Posterior cingulate gyrus (tissue), 11 donors: ENCODE measurements at places on chromosomes 16 and 17.

GRCh38 chr16:574021-574760 lies 4.4 kb downstream of the PIGQ start:
- no peak for DNase-seq

- no peak for DNase-seq
Observed at GRCh38 chr16:27118526-27118925, 51.8 kb downstream of the C16orf82 start.

- no peak for DNase-seq
Observed at GRCh38 chr16:76195648-76196047, 81.6 kb upstream of the CNTNAP4 start.

- DNase-seq, result no peak
Observed at GRCh38 chr17:44193326-44194084, 6.2 kb downstream of the ATXN7L3 start.

GRCh38 chr17:82808006-82808405 lies 31.8 kb downstream of the ZNF750 start:
- no peak for DNase-seq

- peak; percentile 95 for DNase-seq
Observed at GRCh38 chr16:66894948-66895688, 14.8 kb downstream of the PDP2 start.

DNA sequence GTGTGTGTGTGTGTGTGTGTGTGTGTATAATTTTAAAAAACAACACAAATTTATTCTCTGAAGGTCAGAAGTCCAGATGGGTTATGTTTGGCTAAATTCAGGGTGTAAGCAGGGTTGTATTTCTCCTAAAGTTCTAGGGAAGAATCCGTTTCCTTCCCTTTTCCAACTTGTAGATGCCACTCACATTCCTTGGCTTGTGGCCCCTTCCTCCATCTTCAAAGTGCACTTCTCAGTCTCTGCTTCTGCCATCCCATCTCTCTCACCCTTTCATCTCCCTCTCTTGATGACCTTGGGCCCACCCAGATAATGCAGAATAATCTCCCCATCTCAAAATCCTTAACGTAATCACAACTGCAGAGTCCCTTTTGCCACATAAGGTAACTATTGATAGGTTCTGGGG lies 7.8 kb upstream of the TFAP4 start:
- no peak for DNase-seq

DNA sequence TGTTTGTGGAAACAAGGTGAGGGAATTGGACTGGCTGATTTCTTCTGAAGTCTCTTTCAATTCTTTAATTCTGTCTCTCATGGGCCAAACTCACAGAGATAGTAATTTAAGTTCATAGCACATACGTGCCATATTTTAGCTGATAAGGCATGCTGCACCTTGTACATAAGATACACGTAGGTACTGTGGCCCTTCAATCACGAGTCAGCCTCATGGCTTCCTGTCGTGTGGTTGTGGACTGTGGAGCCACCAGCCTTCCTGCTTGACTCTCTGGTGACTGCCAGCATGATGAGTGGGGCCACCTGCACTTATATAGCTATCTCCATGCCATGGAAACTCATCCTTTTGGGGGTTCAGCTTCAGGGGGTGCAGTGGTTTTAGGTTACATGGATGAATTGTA lies 25.1 kb downstream of the KSR1 start:
- DNase-seq, result no peak

DNA sequence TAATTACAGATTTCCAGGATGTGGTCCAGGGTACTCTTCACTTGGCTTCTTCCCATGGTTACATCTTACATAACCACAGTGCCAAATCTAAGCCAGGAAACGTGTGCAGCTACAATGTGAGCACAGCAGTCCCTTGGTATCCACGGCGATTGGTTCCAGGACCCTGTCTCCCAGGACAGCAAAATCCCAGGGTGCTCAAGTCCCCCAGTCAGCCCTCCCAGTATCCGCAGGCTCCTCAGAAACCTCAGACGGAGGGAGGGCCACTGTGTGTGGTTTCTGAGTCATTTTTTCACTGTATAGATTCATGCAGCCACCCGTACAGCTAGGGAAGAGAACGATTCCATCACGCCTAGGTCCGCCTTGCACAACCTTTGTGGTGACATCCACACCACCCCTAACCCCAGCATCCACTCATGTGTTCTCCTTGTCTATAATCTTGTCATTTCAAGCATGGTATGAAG lies 11.1 kb upstream of the ATP2C2 start:
- no peak for DNase-seq

- peak; percentile 91 for DNase-seq
Observed at GRCh38 chr17:1179818-1180742, at the start of gene ABR. Gene ABR, minus strand, starts transcription at chr17:1179981. Its CDS starts 254 bp downstream, at chr17:1179727.

DNA sequence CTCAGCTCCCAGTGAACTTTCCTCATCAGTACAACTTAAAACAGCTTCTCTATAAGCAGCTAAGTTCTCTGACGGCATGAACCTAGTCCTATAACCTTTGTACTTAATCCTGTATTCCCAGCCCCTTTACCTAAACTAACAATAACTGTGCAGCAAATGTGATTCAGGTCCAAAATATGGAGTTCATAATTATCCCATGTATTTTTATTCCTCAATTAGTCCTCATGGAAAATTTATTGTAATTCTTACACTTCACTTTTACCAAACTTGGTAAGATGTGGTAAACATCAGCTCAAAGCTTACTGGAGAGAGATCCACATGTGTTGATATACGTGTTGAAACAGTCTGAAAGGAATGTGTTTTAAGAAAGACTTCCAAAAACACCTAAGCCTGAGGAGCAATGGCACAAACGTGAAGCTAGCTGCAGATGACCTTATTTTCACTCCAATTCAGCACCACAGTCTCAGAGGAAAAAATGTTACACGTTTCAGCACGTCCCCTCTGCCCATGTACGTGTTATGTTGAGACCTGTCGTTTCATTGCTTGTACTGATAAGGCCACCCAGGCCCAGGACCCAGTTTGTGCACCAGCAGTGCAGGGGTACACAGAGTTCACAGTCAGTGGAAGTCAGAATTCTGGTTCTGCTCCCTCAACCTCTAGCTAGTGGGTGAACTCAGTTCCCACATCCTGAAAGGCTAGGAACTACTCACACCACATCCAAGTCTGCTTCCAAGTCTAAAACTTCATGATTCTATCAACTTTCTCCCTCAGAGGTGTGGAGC lies 7.1 kb downstream of the USP31 start:
- DNase-seq, result no peak

DNA sequence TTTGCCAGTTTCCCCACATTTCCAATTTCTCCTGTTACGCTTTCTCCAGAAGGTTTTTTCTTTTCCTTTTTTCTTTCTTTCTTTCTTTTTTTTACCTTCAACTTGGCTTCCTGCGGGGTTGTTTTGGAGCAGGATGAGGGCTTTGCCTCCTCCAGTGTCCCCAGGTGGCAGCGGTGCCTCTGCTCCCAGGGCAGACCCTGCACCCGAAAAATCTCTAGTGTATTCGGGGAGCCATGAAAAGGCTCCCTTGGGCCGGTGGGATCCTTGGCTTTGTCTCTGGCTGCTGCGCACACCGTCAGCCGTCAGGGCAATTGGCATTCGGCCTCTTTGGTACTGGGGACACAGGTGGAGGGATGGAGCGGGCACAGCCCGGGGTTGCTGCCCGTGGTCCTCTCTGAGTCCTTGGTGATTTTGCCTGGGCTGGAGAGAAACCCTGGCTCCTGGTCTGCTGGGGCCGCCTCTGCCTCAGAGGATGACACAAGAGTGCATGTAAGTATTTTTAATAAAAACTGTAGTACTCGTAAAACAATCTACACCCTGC lies 846 bp downstream of the ITGB3 start:
- no peak for DNase-seq

- no peak for DNase-seq
Observed at GRCh38 chr16:49213594-49213993, 68.0 kb downstream of the CBLN1 start.

DNA sequence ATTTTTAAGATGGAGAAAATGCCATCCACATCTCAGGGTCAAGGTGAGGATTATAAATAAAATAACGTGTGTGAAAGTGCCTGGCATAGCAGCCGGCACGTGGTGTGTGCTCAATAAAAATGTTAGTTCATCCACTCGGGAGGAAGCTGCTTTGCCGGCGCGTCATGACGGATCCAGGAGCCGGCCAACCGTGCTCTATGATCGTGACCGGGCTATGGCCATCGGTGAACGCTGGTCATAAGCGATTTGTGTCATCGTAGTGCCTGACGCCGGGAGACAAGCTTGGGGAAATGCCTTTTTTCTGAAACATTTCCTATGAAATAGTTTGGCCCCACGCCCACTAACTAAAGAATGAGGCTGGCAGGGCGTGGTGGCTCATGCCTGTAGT lies 74.0 kb downstream of the CMC2 start:
- DNase-seq, result no peak

DNA sequence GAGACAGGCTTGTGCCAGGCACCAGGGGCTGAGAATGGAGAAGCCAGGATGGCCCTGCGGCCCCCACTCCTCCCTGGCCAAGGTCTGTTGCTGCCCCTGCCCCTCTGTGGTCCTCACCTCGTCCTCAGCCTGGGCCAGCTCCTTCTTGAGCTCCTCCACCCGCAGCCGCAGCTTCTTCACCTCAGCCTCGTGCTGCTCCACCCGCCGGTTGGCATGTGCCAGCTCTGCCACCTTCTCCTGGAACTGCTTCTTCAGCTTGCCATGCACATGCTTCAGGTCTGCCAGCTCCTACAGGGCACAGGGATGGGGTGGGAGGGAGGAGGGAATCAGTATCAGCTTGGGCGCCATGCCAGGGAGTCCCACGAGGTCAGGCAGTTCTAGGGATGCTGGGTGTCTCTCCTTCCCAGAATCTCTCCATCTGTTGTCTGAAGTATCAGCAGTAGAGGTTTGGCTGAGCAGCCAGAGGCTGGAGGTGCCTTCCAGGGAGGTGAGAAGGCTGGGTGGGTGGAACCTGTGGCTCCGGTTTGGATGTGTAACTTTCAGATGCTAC lies 20.1 kb downstream of the CCDC102A start:
- no peak for DNase-seq

- DNase-seq, result no peak
Observed at GRCh38 chr16:5205361-5206040, 107.9 kb upstream of the EEF2KMT start.

GRCh38 chr17:56785997-56786680 lies 47.6 kb downstream of the C17orf67 start:
- no peak for DNase-seq
